ENCODE measurements at places on chromosomes 13 and 19.

GRCh38 chr19:42628411-42629140 is 33.9 kb upstream of the CEACAM8 start:
- DNase-seq: no peak

- no peak for DNase-seq
These were observed 8.1 kb upstream of the ATG4D start for GRCh38 chr19:10535613-10536012.

DNA sequence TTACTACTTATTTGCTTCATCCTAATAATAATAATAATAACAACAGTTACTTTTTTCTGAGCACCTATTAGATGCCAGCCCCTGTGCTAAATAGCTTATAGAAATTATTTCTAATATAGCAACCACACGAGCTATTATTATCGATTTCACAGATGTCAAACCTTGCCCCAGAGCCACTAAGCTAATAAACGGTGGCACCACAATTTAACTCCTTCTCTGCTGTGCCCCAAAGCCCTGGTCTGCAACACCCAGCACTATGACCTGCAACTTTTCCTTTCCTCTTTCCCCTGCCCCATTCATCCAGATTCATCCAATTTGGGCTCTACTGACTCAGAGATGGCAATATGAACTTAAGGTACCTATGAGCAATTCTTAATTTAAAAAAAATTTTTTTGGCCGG is 6.4 kb downstream of the RFX2 start:
- DNase-seq: no peak

GRCh38 chr13:45681113-45681512 is 21.0 kb upstream of the CBY2 start:
- DNase-seq: no peak

DNA sequence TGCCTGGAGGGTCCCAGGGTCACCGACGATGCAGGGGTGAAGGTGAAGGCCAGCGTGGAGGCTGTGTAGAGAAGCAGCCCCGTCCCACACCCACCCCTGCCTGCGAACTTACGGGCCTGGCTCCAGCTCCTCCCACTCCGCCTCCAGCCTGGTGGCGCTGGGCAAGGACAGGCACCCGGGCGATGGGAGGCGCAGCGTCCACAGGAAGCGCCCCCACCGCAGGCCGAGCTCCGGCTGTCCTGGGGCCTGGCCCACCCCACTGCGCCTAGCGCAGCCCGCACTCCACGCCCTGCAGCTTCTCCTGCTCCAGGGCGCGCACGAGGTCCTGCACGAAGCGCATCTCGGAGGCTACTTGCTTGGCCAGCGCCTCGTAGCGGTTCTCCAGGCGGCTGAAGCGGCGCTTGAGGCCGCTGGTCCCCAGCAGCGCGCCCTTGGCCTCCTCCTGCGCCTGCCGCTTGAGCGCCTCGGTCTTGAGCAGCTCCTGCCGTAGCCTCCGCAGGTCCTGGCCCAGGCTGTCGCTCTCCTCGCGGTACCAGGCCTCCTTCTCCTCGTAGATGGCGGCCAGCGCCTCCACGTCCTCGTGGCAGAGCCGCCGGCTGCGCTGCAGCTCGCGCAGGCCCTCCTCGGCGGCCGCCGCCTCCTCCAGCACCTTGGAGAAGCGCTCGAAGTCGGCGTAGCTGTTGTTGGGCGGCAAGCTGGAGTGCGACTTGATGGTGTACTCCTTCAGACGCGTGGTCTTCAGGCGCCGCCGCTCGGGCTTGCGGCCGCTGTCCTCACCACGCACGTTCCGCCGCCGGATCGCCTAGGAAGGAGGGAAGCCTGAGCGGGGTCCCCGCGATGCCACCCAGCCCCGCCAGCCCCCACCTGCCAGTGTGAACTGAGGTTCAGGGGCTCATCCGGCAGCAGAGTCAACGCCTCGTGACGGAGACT is 11.8 kb downstream of the DAPK3 start:
- DNase-seq: no peak

GRCh38 chr13:97574926-97575325 is 141.0 kb downstream of the RAP2A start:
- DNase-seq: no peak

DNA sequence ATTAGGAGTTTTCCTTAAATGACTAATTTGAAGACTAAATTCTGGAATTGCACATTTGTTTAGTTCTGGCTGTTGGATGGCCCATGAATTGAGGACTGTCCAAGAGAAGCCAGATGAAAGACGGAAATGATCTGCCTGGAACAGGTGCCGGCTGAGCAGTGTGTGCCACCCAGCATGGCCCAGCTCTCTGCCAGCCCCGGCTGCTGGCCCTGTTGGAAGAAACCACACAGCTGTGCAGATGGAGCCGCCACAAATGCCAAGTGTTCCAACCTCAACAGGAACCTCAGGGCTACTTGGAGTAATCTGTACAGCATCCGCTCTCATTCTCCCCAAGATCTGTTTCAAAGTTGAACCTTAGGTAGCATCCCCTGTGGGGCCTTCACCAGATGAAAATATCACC is 67.0 kb upstream of the STARD13 start:
- no peak for DNase-seq

- DNase-seq: no peak
These were observed 786.2 kb downstream of the PCDH9 start for GRCh38 chr13:66443926-66444325.

GRCh38 chr13:32284927-32285632 is 30.1 kb downstream of the ZAR1L start:
- DNase-seq: no peak

DNA sequence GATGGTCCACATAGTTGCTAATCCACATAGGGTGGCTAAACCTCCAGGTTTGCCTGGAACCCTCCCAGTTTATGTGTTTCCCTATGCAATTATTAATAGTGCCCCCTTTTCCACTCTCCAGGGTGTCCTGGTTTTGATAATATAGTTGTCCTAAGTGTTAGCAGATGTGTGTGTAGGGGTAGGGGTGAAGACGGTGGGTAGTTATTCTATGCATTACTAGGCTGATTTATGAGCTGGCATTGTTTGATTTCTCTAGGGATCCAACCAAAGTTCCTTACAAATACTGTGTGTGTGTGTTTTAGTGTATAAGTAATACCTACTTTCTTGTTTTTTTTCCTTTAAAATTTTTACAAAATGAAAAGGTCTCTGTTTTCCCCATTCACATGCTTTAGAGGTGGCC is 21.1 kb downstream of the GTF2F2 start:
- no peak for DNase-seq

GRCh38 chr13:36862722-36863121 is 43.7 kb downstream of the RFXAP start:
- DNase-seq: no peak

Data from tibial artery (tissue), 4 donors.